ENCODE measurements at places on chromosomes 11 and 22.

GRCh38 chr11:5274395-5274794 lies 4.7 kb upstream of the HBE1 start:
- no peak for DNase-seq

- no peak for DNase-seq
Measured at GRCh38 chr11:61095021-61095420, 7.3 kb upstream of the CD5 start.

GRCh38 chr22:27278946-27279345 lies 522.6 kb downstream of the MN1 start:
- no peak for DNase-seq

DNA sequence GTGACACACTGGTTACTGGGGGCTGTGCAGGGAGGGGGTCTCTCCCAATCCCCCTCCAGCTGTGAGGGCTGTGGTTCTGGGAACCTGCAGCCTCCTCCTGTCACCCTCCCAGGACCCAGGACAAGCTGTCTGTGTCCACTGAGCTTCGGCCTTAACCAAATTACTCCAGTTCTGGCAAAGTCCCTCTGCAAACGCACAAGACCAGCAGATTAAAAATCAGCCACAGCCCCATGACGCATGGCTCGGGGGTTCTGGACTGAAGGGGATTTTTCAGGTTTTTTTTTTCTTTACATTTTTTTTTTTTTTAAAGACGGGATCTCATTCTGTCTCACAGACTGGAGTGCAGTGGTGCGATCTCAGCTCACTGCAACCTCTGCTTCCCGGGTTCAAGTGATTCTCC lies 32.2 kb upstream of the A4GALT start:
- DNase-seq = no peak

DNA sequence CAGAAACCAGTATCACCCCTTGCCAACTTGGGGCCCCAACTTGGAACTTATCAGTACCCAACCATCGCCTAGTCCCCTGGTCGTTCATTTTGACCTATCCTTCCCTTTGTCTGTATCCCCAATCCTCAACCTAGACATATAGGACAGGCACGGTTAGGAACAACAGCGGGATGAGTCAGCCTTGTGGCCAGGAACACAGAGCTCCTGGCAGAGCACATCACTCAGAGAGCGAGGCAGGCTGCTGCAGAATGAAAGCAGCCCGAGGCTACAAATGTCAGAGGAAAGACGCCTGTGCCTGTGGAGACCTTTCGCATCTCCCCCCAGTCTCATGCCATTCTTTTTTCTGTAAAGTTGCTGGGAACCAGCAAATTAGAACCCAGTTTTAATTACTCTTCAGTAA lies 14.6 kb downstream of the DKK3 start:
- no peak for DNase-seq

DNA sequence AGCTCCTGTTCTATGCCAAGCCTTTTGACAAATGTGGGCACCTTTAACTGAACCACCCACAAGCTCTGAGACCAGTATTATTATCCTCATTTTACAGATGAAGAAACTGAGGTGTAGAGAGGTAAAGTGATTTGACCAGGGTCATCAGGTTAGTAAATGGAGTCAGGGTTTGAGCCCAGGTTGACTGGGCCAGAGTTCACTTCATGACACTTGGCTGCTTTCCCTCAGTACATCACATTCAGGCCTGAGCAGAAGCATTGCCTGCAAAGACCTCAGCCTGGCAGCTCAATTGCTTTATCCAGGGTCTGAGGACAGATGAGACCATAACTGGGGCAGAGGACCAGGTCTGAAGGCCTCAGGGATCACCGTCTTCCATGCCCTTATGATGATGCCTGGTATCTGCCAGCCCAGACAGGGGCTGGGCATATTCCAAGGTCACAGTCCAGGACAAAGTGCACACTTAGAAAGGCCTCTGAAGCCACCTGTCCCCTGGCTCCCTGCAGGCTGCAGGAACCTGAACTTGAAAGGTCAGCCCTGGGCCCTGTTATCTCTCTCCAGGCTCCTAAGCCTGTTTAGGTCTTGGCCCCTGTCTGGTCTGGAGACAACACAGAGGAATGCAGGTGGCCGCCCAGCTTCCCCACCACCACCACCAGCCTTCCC lies 32.0 kb downstream of the POU2AF3 start:
- no peak for DNase-seq

- DNase-seq = peak; percentile 37
Measured at GRCh38 chr11:71454470-71455113, 1.6 kb downstream of the NADSYN1 start.

- peak; percentile 54 for DNase-seq
Measured at GRCh38 chr22:22748297-22748743, 103.9 kb downstream of the GGTLC2 start.

DNA sequence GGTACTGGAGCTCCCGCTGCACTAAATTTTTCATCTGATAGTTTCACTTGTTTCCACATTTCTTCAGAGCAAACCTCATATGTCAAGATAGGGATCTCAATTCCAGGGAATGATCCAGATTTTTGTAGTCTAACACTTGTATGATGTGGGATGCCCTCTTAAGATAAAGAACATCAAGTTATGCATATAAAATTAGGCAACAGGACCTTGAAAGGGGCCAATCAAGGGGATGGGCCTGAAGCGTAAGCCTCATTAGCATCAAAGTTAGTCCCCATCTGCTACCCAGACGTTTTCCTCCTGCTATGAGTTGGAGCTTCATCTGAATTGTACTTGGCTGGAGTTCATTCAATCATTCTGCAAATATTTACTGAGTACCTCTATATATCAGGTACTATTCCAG lies 17.5 kb downstream of the PDGFD start:
- DNase-seq = no peak
